ENCODE measurements at places on chromosomes 16 and 17.

DNA sequence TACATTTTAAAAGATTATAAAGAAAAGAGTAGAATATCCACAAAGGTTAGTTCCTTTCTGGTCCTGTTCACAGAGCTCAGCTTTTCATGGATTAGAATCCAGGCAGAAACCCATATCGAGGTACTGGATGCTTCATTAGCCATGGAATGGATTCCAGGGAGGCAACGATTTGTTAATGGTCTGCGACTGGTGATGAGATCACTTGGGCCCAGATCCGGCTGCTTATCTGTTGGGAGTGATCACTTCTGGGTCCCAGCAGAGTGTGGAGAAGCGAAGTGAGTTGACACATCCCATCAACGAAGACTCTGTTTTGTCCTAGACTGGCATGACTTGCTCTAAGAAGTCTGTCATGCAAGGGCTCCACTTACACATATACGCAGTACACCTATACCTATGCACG lies 165.8 kb downstream of the MAF start:
- DNase-seq, result no peak

- no peak for DNase-seq
These were observed 43.4 kb downstream of the ZNF276 start for GRCh38 chr16:89764711-89765201.

GRCh38 chr17:5598457-5598856 lies 14.1 kb upstream of the NLRP1 start:
- DNase-seq, result no peak

DNA sequence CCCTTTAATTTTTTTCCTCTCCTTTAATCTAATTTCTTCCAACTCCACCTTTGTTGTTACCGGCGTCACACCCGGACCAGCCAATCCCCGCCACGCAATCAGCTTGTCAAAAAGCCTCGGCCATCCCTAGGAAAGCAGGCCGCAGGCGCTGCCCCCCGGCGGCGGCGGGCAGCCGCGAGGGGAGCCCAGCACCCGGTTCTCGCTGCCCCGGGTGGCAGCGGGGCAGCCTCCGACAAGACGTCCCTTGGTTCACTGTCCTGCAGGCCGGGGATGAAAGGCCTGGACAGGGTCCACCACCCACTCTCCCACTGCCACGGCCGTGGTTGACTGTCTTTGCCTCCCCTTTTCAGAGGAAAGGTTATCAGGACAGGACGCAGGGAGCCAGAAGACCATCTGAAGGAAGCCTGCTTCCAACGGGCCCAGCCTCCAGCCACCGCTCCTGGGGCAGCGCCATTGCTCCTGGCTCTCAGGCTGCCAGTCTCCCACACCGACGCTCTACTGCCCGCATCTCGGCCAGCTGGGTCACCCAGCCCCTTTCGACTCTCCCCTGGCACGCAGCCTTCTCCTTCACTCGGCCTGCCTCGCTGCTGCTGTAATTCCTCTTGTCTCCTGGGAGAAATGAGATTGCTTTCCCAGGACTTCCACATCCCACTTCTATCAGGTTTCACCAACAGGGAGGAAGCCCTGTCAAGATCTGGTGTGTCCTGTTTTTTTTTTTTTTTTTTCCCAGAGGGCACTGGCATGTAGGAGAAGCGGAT lies 2.8 kb upstream of the UBTF start:
- DNase-seq, result peak; percentile 69

GRCh38 chr16:22027633-22028032 lies 19.7 kb downstream of the MOSMO start:
- DNase-seq, result no peak

DNA sequence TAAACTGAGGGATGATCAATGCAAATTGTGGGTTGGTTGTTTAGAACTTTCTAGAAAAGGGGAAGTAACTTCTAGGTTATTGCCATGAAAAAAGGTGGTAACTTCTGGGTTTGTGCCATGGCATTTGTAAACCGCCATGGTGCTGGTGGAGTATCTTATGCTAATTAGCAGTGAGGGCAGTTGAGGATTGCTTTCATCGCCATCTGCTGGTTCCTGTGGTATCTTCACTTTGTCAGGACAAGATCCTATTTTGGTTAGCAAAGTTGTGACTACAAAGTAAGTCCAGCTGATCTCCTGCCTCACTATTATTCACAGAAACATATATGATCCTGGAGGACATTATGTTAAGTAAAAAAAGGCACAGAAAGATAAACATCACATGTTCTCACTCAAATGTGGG lies 1332.3 kb downstream of the CDH11 start:
- no peak for DNase-seq

DNA sequence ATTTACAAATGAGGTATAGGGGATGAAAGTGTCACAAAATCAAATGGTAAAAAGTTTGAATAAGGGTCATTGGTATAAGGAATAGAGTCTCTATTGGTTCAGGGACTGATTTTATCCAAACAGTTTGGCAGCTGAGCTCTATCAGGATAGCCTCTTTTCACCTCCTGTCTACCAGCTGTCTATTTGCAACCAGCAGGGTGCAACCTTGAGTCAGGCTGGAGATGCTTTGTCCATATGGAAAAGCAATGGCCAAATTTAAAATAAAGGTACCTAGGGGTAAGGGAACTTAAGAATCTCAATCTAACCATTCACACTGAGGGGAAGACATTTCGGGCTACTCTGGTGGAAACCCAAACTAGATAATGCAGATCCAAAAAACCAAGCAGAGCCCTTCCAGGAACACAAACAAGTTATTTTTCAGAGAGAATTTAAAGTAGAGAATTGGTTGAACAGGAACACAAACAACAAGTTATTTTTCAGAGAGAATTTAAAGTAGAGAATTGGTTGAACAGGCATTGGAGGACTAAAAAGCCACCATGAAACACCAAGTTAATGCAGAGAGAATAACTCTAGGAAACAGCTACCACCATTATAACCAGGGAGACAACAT lies 12.6 kb upstream of the CA10 start:
- no peak for DNase-seq

DNA sequence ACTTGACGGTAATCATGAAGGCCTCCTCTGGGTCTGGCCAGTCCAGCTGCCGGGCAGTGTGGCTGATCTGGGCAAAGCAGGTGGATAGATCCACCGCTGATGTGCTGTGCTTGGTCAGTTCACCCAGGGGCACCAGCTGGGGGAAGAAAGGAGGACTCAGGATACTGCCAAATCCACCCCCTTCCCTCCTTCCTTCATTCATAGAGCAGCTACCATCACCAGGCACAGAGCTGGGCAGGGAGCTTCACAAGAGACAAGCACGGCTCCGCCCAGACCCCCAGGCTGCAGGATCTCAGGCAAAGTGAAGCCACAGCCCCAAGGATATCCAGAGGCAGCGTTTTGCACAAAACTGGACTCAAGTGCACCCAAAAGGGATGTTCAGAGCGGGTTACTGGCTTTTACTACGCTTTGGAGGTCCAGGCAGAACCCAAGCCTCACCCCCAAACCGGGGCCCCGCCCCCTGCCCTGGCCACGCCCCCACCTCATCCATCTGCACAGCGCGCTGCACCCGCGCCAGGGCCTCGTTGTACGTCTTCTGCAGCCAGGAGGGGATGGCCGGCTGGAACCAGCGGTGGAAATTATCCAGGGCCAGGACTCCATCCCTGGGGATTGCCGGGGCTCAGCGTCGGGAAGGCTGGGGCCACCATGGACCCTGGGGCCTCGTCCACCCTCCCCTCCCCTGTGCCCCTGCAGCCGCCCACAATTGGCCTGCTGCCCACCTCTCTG lies 9.1 kb downstream of the UNC13D start:
- DNase-seq, result no peak

DNA sequence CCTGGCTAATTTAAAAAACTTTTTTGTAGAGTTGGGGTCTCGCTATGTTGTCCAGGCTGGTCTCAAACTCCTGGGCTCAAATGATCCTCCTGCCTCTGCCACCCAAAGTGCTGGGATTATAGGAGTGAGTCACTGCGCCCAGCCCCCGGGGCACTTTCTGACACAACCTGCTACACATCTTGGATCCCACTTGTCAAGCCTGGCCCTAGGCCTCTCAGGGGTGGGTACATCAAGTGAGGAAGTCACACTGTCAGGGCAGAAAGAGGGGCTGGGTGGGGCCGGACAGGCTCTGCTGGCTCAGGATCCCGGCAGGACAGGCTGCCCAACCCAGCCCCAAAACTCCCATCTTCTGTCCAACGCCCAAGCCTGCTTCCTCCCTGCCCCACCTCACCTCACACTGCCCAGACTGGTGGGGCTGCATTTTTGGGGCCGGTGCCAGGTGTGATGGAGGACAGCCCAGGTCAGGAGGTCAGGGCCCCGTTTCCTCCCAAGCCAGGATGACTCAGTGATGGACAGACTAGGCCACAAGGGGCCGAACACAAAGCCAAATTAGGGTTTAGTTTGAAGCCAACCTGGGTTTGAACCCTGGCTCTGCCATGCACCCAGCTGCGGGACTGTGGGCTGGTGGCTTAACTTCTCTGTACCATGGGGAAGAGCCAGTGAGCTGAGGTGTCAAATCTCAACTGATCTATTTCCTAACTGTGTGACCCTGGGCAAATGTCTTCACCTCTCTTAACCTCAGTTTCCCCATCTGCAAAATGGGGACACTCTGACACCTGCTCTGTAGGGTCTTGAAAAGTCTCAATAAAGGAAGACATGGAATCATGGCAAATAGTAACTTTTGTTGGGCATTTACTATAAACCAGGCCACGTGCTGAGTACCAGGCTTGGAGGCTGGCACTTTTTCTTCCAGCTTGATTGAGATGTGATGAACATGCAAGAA lies 8.9 kb upstream of the PPL start:
- DNase-seq, result peak; percentile 41

DNA sequence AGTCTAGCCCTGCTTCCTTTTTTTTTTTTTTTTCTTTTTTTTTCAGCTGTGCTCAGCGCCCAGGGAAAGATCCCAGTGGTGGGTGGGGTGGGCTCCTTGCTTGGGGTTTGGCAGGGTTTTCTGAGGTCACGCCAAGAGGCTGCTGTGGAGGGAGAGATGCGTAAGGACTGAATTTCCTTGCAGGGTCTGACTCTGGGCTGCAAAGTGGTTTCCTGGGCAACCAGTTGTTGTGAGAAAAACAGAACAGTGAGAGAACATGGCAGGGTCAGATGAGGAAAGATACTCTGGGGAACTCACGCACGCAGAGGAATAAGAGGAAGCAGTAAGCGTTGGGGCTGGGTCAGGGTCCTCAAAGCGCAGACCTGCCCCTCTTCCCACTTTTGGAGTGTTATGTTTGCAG lies 119.5 kb downstream of the IRF8 start:
- DNase-seq, result no peak

GRCh38 chr17:27236717-27237315 lies 57.1 kb upstream of the WSB1 start:
- no peak for DNase-seq

DNA sequence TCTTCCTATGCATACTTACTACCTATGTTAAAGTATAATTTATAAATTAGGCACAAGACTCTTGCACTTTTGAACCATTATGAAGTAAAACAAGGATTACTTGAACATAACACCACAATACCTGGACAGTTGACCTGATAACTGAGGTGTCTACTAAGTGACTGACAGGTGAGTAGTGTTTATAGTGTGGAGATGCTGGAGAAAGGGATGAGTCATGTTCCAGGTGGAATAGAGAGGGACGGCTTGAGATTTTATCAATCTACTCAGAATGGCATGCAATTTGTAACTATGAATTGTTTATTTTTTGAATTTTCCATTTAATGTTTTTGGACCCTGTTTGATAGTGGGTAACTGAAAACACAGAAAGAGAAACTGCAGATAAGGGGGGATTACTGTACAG lies 287.6 kb downstream of the MAP2K6 start:
- no peak for DNase-seq

GRCh38 chr16:48356633-48357376 lies 28.4 kb downstream of the SIAH1 start:
- DNase-seq, result no peak

DNA sequence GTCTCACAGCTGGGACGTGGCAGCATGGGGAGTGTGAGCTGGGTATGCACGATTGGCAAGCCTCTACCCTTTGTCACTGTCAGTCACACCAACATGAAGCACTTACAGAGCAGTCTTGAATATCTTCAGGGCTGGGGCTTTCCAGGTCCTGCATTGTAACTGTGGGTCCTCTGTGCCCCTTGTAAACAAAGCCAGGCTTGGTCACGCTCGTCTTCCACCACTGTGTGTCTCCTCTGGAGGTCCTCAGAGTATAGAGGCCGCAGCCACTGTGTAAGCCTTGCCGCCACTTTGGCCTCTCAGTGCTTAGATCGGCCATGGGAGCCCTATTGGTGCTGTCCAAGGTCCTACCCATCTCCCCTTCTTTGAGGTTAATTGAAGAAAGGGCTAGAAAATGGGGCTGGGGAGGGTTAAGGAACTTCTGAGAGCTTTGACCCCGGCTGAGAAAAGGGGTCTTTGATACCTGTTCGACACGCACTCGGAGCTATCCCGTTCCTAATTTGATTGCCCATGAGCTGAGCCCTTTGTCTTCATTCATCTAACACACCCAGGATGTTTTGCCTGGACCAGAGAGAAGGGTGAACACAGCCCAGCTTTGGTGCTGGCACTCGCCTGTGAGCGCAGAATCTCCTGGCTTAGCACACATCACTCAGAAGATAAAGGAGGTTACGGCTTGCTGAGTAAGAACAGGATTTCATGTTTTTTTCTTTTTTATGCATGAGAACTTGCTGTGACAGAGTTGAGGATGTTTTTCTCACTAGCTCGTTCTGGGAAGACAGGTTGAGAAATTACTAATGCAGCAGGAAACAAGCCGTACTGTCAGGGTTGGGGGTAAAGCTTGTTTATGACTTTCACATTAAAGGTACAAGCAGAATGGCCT lies 267.9 kb downstream of the CPPED1 start:
- no peak for DNase-seq

DNA sequence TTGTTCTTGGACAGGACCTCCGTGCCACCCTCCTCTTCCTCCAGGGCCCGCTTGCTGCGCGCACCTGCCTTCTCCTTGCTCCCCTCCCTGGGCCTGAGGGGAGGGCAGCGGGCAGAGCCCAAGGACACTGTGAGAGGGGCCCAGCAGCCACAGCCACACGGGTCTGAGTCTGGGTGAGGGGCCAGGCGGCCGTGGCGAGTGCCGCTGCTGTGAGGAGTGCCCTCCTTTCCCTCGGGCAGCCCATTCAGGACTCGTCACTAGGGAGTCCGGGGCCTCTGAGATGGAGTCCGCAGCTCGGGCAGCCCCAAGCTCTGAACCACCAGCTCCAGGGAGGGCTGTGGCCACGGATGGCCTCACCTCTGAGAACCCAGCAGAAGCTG lies 5.6 kb downstream of the DUS1L start:
- DNase-seq, result no peak

DNA sequence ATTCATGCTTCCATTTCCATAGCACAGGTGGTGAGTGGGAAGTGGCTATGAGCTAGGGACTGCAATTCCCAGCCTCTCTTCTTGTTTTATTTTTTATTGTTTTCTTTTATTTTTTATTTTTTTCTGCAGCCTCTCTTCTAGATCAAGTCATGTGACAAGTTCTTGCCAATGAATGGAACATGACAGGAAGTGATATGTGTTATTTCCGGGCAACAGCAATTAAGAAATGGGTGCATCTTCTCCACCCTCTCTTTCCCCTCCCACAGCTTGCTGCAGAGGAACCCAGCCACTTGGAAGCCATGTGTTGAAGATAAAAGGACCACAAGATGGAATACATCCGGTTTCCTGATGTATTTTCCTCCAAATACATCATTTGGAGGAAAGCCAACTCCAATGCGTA lies 23.6 kb downstream of the IRX5 start:
- no peak for DNase-seq

All from 8988T (cell line).